ENCODE measurements at places on chromosomes 7 and 10. TPM values are rescaled to one million over a fixed set of nuclear protein-coding genes. Genes with fewer than 3 reads are reported as not detected.
A peak's percentile ranks its signal among the peaks of the same experiment; 100 is the strongest.

DNA sequence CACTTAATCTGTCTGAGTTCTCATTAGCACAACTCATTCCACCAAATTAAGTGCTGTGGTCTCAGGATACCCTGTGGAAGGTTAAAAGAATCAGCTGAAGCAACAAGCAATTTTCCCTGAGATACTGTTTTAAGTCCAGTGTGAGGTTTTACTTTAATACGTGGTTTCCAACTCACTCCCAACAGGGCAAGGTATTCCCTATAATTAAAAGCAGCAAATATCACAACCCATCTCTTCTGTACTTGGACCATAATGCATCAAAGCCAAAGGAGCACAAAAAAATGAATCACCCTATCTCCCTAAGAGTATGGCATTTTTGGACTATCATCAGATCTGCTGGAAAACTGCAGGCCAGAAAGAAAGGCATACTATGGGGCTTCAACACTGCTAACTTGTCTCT is 4.9 kb downstream of the CADPS2 start:
- DNase-seq = no peak
- H3K27me3 ChIP-seq = no peaks in the 10 kb centered on the region
- no peak overlapping the region for H3K27ac ChIP-seq
- H3K36me3 ChIP-seq = no peaks in the 10 kb centered on the region
- H3K4me1 ChIP-seq = peaks cover 32% of the 10 kb centered on the region

GRCh38 chr10:121263431-121263783 is 334.8 kb downstream of the FGFR2 start:
- no peaks in the 10 kb centered on the region for H3K4me1 ChIP-seq
- no peak overlapping the region for H3K4me3 ChIP-seq
- DNase-seq = no peak
- H3K27me3 ChIP-seq = no peaks in the 10 kb centered on the region
- no peak overlapping the region for H3K27ac ChIP-seq

GRCh38 chr7:36165802-36166201 is 12.7 kb downstream of the EEPD1 start:
- no peak overlapping the region for H3K27ac ChIP-seq
- no peak for DNase-seq
- no peaks in the 10 kb centered on the region for H3K27me3 ChIP-seq
- H3K4me1 ChIP-seq = no peaks in the 10 kb centered on the region
- H3K4me3 ChIP-seq = no peak overlapping the region
- H3K36me3 ChIP-seq = no peaks in the 10 kb centered on the region

GRCh38 chr10:28796606-28797512 is 119.5 kb downstream of the BAMBI start:
- no peak overlapping the region for H3K4me3 ChIP-seq
- H3K27ac ChIP-seq = no peak overlapping the region
- H3K27me3 ChIP-seq = no peaks in the 10 kb centered on the region
- H3K36me3 ChIP-seq = no peaks in the 10 kb centered on the region
- peak; percentile 79 for DNase-seq
- H3K4me1 ChIP-seq = no peaks in the 10 kb centered on the region

Gene PHYHIPL
- 0.08 TPM for polyA plus RNA-seq

Gene RGS10
- polyA plus RNA-seq = 4.7 TPM

Gene OR2A12
- polyA plus RNA-seq = not detected
